ENCODE measurements at places on chromosomes 5 and 9.

- DNase-seq = no peak
Observed at GRCh38 chr9:27558307-27558706, 15.0 kb downstream of the C9orf72 start.

DNA sequence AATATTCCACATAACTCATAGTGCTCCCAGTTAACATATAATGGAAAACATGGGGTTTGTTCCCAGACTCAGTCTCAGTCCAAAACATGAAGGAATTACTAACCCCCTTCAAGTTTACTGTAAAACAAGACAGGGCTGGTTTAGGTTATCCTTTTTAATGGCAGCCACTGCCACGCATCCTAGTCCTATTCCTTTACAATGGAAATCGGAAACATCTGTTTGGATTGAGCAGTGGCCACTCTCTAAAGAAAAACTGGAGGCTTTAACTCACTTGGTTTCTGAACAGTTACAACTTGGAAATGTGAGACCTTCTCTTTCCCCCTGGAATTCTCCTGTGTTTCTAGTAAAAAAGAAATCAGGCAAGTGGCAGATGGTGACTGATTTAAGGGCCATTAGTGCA is 609.9 kb upstream of the ACO1 start:
- no peak for DNase-seq

DNA sequence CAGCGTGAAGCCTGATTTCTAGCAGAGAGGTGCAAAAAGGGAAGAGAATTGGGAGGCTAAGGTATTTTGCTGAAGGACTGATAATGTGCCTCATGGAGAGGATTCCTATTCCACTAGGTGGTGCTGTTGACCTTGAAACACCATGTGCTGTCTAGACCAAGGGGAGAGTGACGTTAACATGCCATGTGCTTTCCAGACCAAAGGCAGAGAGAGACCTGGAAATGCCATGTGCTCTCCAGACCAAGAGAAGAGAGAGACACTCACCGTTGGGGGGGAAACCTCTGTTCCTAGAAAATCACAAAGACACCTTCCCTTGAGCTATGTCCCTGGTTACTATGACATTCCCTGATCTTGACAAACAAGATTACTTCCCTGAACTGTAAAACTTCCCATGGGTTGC is 286.0 kb upstream of the TUSC1 start:
- DNase-seq = peak; percentile 66

GRCh38 chr9:22214021-22214420 is 204.9 kb upstream of the CDKN2B start:
- no peak for DNase-seq

GRCh38 chr9:90808890-90809685 is 7.5 kb downstream of the SYK start:
- no peak for DNase-seq

- DNase-seq = no peak
Observed at GRCh38 chr5:113133211-113133975, 156.8 kb downstream of the DCP2 start.

- DNase-seq = no peak
Observed at GRCh38 chr9:120713257-120714087, 798 bp downstream of the MEGF9 start.

DNA sequence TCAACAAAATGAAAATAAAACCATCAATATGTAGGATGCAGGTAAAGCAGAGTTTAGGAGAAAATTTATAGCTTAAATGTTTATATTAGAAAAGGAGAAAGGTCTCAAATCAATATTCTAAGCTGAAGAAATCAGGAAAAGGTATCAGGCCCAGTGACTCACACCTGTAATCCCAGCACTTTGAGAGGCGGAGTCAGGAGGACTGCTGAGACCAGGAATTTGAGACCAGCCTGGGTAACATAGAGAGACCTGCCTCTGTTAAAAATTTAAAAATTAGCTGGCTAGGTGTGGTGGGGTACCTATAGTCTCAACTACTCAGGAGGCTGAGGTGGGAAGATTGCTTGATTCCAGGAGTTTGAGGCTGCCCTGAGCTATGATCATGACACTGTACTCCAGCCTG is 32.2 kb downstream of the CCDC69 start:
- DNase-seq = no peak

- no peak for DNase-seq
Observed at GRCh38 chr9:138112791-138113600, 235.4 kb downstream of the CACNA1B start.

Data from glomerular endothelial cell (primary cell).